Activated CD4-positive, alpha-beta T cell treated with anti-CD3 and anti-CD28 coated beads for 24 hours (primary cell): ENCODE measurements at places on chromosomes 11 and 22.

GRCh38 chr11:14396273-14396672 lies 37.3 kb upstream of the RRAS2 start:
- DNase-seq, result no peak

DNA sequence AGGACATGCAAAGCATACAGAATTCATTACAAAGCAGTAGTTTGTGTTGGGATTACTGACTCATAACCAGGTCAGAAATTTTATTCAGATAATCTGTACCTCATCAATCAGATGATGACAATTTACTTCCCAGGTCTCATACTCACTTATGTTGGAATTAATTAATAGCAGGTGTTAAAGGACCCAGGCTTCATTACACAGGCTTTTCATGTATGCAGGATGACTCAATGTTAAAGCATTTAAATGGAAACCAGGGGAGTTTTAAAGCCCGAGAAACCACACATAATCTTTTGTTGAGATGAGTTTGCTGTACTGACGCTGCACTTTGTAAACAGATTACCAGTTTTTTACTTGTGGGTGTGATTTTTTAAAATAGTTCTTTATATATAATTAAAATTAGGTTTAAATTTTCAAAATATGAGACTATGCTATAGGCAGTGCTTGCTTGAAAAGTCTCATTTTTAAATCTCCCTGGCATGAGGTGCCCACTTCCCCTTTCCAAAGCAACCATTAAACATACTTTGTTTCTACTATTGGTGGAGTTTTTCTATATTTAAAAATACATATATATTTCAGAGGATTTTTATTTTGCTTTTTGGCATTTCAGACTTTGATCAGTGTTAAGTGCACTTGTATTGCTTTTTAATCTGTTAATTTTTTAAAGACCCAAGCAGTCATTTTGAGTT lies 41.0 kb downstream of the CEP57 start:
- DNase-seq, result no peak

DNA sequence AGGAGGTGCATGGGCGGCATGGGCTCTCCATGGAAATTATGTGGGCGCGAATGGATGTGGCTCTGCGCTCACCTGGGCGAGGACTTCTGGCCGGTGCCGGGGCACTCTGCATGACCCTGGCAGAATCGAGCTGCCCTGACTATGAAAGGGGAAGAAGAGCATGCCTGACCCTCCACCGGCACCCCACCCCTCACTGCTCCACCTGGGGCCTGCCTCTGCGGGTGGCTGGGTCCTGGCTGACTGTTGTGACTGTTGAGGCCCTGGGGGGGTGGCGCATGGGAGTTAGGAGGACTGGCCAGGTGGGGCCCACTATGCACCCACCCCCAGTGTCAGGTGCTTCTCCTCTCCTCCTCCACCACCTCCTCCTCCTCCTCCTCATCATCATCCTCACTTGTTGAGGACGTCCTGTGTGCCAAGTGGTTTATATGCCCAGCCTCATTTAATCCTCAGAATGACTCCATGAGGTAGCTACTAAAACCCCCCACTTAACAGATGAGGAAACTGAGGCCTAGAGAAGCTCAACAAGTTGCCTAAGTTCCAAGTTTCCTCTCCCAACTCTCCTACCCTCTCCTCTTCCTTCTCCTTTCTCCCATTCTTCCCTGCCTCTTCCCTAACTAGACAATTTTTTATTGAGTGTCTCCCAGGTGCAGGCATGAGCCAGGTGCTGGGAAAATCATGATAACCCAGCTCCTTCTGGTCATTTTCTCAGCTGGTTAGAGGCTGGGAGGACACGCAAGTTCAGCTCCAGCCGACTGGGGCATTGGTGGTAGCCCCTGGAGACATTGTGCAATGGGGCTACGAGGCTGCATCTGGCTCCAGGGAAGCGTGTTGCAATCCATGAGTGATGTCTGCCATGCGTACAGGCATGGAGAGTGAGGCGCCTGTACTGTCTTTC lies 2.3 kb downstream of the MYEOV start:
- DNase-seq, result no peak

DNA sequence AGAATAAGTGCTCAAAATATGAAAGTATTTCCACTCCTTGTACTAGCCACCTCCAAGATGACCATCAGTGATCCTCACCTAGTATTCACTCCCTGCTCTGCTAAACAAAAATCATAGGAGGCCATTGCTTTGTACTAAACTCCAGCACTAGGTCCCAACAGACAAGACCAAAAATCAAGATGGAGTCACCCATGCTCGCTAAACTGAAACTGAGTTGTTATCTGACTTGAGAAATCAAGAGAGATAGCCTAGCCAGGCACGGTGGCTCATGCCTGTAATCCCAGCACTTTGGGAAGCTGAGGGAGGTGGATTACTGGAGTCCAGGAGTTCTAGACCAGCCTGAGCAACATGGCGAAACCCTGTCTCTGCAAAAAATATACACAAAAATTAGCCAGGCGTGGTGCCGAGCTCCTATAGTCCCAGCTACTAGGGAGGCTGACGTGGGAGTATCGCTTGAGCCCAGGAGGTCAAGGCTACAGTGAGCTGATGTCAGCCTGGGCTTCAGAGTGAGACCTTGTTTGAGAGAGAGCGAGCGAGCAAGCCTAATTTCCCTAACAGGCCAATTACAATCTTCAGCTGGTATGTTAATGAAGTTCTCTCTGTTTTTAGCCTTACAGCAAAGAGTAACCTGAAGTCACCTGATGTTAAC lies 9.3 kb downstream of the SEC14L6 start:
- no peak for DNase-seq

DNA sequence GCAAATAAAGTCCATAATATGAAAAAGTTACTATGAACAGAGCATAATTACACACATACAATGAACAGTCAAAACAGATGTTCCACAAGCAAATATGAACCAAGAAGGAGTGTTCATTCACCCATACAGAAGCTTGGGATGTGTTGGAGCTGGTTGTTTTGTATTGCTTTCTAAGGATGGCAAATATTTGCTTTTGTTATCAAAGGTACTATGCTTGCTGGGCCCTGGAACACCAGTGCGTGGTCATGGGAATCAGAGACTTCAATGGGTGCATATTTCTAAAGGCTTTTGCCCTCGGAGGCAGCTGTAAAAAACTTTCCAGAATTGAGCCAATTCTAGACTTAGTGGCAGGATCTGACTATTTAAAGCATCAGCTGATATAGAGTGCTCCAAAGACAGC lies 85.1 kb downstream of the BARX2 start:
- DNase-seq, result no peak

GRCh38 chr11:133896642-133897330 lies 51.5 kb upstream of the SPATA19 start:
- DNase-seq, result no peak

- peak; percentile 82 for DNase-seq
Observed at GRCh38 chr22:41800348-41801146, at the start of gene CCDC134. Gene CCDC134 (plus strand): TSS chr22:41800679. CDS start chr22:41808891, 8,212 bp downstream.

- DNase-seq, result no peak
Observed at GRCh38 chr11:123139206-123139605, 55.8 kb downstream of the CLMP start.

- DNase-seq, result no peak
Observed at GRCh38 chr11:81596704-81597103, 1137.0 kb downstream of the FAM181B start.

GRCh38 chr11:19987331-19987801 lies 172.9 kb downstream of the DBX1 start:
- DNase-seq, result no peak

DNA sequence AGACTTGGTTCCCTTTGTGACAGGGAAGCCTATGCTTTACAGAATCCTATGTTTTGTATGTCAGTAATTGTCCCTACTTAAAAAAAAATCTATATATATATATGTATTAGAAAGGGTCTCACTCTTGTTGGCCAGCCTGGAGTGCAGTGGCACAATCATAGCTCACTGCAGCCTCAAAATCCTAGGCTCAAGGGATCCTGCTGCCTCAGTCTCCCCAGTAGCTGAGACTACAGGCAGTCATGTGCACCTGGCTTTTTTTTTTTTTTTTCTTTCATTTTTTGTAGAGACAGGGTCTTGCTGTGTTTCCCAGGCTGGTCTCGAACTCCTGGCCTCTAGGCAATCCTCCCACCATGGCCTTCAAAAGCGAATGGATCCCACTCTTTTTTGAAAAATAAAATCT lies 2.1 kb upstream of the NEAT1 start:
- no peak for DNase-seq
